ENCODE measurements at places on chromosomes 3 and 15.

DNA sequence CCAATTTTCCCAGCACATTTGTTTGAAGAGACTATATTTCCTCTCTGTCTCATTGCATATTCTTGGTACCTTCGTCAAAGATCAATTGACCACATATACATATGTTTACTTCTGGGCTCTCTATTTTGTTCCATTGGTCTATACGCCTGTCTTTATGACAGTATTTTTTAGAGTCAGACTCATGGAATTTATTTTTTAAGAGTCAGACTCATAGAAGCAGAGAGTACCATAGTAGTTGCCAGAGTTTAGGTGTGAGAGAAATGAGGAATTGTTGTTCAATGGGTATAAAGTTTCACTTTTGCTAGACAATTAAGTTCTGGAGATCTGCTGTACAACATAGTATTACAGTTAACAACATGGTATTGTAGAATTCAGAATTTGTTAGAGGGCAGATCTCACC lies 27.1 kb downstream of the PLA2G4F start:
- no peak for DNase-seq

DNA sequence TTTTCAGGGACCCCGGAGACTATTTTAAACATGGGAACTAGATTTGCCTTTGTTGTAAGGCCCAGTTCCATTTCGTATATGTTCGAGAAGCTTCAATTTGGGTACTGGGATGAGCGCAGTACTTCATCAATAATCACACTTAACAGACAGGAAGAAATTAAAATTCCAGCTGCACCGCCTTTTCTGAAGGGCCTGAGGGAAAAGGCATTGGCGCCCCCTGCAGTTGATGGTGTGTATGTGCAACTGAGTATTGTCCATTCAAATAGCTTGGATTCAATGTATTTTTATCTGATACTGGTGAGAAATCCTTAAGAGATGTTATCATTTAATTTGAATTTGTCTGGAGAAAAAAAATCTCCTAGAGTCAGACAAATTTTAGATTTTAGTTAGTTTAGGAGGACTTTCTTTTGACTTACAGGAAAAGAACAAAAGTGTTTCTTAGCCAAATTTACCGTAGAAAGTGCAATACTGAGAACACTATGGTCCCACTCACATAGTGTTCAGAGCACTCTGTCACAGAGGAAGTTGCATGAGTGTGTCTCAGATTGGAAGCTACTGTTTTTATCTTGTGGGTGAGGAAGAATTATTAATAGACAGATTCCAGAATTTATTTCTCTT lies 5.4 kb upstream of the ALDH1A2 start:
- DNase-seq, result no peak

DNA sequence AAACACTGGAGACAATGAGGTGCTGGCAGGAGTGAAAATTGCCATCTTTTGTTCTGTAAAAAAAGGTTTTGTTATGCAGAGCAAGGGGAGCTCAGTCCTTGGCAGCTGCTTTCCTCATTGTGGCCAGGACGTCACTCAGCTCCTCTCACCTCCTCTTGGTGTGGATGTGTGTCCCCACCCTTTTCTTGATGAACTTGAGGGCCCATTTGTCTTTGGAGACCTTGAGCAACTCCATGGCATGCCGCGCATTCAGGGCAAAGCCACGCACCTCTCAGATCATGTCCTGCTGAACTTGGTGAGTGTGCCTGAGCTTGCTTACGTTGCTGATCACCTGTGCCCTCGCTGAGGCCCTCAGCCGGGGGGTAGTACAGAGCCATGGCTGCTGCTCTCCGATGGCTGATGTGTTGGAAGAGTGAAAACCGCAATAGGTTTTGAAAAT lies 24.5 kb upstream of the BDH1 start:
- no peak for DNase-seq

DNA sequence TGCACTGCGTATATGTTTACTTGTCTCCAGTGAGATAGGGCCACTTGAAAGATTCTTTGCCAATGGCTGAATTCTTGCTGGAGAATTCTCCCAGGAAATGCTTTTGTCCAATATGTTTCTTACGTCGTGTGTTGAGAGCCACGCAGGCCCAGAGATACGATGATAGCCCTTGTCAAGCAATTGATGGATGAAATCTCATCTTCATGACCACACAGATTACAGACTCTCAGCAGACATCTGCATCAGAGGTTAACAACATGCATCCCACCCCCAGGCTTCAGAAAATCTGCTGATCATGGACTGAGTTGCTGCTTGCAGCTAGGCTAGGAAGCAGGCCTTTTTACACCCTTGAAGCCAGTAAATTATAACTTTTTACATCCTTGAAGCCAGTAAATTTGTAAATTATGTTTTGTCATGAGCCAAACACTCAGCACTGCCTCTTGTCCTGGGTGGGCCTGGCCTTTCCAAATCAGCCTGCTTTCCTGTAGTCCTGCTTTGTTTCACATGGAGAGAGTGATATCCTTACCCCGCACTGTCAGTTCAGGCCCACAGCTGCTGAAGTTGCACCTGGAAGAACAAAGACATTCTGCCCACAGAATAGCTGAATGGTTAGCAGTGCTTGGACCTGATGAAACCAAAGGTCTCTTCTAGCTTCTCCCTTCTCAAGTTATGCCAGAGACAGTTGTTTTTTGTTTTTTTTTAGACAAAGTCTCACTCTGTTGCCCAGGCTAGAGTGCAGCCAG lies 84.4 kb downstream of the GPR156 start:
- DNase-seq, result no peak

- no peak for DNase-seq
Measured at GRCh38 chr15:22888120-22888859, 49.8 kb downstream of the NIPA2 start.

DNA sequence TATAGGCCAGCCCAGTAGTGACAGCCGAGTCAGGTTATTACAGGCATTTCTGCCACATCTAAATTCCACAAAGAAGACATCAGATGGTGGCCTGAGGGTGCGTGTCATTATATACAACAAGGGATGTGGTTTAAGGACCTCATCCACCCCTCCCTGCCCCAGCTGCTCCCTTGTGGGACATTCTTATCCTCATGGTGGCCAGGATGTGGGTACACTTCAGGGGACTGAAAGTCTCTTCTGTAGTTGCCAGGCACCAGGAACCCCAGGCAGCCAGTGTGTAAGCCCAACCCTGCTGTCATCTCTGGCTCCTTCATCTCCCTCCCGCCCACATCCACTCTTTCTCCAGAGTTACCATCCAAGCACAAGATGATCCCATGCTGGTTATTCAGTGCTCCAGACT lies 224.9 kb upstream of the TOPAZ1 start:
- no peak for DNase-seq

DNA sequence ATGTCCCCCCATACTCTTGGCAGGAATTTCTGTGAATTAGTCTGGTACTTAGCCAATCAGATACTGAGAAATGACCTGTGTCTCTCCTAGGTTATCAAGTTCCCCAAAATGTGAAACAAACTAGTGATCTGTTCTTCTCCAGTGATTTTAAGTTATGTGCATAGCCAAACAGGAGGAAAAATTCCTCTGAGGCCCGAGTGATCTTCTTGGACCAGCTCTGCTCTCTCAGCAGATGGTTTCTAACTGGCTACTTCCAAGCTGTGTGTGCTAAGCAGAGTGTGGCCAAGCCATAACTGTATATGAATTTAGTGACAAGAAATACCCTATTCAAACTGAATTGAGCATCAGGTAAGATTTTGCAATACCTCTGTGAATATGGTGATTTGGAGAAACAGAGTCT lies 89.5 kb downstream of the GREM1 start:
- no peak for DNase-seq

DNA sequence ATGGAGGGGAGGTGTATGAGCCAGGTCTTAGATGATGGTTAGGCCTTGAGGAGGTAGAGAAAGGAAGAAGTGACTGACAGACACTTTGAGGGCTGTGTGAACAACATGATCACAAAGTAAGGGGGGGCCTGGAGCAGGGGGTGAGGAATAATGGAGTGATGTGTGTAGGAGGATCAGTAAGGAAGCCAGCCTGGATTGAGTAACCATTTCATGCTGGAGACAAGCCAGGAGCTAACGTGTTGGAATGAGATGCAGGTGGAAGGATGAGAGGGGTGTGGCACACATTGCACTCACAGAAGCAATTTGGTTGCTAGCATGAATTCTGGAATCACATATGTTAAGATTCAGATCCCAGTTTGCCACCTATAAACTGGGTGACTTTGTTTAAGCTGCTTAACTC lies 65.5 kb downstream of the BBX start:
- DNase-seq, result no peak

DNA sequence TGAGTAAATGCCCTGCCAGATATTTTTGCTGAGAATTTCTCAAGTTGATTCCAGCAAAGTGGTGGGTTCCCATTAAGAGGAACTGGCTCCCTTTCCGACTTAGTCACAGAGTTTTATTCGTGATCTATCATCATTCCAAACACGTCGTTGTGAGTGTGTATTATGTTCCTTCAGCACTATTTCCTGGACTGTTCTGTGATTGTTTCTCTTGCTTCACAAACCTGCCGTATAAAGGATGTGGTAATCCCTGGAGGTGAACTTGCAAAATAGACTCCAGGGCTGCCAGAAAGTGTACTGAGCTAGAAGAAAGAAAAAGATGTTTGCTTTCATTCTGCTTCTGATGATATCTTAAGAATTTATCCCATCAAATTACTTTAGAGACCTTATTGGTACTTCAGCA lies 14.5 kb upstream of the CAPN3 start:
- no peak for DNase-seq

GRCh38 chr3:138995706-138996105 lies 10.4 kb downstream of the PRR23A start:
- no peak for DNase-seq

DNA sequence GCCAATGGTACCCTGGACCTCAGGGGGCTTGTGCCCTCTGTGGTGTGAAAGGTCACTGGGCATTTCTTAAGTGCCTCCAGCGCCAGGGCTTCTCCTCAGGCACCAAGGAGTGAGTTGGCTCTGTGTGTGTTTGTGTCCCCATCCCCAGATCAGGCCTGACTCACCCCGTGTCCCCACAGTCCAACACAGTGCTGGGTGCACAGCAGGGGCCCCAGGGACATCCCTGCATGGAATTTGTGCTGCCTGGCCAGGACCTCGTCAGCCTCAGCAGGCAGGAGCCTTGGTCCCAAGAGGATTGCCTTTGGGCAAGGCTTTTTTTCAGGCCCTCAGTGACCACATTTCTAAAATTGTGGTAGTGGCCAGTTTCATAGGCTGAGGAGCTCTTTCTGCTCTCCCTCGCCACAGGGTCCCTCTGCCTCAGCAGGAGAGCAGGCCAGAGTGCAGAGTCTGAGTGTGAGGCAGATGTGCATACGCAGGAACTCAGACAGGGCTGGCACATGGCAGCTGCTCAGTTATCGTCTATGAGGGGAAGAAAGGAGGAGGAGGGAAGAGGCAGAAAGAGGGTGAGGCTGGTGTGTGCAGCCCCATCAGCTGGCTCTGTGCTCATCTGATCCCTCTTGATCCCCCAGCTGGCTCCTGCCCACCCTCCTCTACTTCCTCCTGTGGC lies 215.6 kb downstream of the RPLP1 start:
- DNase-seq, result no peak

- DNase-seq, result no peak
Measured at GRCh38 chr3:7739754-7740153, 761.9 kb upstream of the LMCD1 start.

DNA sequence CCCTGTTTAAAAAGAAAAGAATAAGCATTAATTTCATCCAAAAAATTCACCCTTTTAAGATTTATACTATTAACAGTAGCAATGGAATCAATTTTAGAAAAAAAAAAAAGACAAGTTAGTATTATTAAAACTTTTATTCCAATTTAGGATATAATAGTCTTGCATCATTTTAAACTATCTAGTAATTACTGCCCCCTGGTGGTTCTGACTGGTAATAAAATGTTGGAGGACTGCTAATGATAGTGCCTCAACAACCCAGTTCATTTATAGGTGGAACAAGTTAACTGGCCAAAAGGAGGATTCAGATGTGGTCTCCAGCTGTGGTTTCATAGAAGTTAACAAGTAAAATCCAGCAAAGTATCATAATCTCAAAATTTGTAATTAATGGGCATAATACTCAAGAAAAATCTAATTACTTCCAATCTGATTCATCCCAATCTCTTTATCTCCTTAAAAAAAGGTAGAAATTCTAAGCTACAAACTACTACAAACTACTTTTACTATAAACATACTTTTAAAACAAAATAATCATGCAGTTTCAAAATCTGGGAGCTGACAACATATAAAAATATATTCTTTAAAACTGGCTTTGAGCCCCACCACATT lies 30.7 kb upstream of the WDR49 start:
- DNase-seq, result no peak

DNA sequence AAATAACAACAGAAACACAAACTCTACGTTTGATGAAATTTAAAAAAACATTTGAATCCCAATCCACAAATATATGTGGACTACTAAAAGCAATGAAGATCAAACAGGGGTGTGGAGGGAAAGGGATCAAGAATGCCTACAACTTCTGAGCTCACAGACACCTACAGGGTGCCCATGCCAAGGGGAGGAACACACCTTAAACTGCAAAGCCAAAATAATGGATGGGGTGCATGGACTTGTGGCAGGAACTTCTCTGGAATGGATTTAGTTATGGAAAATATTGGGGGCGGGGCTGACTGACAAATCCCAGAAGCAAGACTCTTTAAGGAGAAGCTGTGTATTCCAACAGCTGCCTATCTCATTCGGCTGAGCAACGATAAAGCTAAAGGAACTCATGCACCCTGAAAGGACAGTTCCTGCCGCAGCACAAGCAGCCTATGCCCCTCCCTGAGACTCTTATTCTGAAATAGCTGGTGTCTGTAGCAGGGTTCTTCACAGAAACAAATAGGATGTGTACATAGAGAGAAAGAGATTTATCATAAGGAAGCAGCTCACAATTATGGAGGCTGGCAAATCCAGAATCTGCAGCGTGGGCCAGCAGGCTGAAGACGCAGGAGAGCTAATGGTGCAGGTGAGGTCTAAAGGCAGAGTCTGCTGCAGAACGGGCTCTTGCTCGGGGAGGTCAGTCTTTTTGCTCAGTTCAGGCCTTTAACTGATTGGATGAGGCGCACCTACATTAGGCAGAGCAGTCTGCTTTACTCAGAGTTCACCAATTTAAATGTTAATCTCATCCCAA lies 24.5 kb upstream of the PLA2G4D start:
- DNase-seq, result no peak

- DNase-seq, result no peak
Measured at GRCh38 chr3:42123012-42123581, 31.9 kb downstream of the TRAK1 start.

DNA sequence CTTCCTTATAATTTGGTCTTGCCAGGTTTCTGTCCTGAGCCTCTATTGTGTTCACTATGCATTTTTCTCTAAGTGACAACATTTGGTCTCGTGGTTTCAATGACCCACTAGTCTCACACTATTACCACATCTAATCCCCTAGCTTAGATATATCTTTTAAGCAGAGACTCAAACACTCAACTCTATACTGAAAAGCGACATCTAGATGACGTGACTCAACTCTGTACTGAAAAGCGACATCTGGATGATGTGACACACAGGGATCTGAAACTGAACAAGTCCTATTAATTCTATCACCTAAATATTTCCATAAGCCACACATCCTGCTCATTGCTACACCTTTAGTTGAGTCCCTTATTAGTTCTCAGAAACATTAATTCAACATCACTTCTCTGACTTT lies 141.7 kb upstream of the MBNL1 start:
- no peak for DNase-seq

DNA sequence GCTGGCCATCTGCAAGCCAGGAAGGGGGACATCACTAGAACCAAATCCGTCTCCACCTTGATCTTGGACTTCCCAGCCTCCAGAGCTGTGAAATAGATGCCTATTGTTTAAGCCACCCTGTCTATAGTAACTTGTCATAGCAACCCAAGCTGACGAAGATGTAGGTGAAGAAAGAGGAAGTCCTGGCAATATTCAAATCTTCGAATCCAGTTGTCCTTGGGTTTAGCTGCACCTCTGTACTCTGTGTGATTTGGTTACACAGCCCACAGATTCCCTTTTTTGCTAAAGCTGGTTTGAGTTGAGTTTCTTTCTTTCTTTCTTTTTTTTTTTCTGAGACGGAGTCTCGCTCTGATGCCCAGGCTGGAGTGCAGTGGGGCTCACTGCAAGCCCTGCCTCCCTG lies 68.0 kb upstream of the XCR1 start:
- DNase-seq, result no peak
